ENCODE measurements at places on chromosomes 12 and 14. TPM values are rescaled to one million over a fixed set of nuclear protein-coding genes. Genes with fewer than 3 reads are reported as not detected.

LRP1-AS gene
- total RNA-seq: not detected

OR11H7 gene
- not detected for total RNA-seq

KRT79 gene
- total RNA-seq: 0.21 TPM

FZD10 gene
- total RNA-seq: 10.1 TPM

CHGA gene
- 0.72 TPM for total RNA-seq

PCED1B gene
- 0.31 TPM for total RNA-seq

GLIPR1L1 gene
- total RNA-seq: not detected

BMP4 gene
- 15.3 TPM for total RNA-seq

DPF3 gene
- 20.6 TPM for total RNA-seq

MON2 gene
- 108 TPM for total RNA-seq

GALNT8 gene
- 2.1 TPM for total RNA-seq

OR6C76 gene
- not detected for total RNA-seq

E2F7 gene
- total RNA-seq: 7.1 TPM

ABCC9 gene
- 121 TPM for total RNA-seq

OASL gene
- total RNA-seq: 0.31 TPM

NRDE2 gene
- total RNA-seq: 16.8 TPM

SYCP3 gene
- not detected for total RNA-seq

ACSS3 gene
- 11.1 TPM for total RNA-seq

AKAP5 gene
- total RNA-seq: 0.51 TPM

ALDH6A1 gene
- 28.0 TPM for total RNA-seq

HOXC13 gene
- total RNA-seq: not detected

NTS gene
- total RNA-seq: 2.2 TPM

AQP2 gene
- total RNA-seq: not detected

JPH4 gene
- total RNA-seq: 1.1 TPM

OR4E2 gene
- total RNA-seq: not detected

FOXM1 gene
- 6.8 TPM for total RNA-seq

IAPP gene
- not detected for total RNA-seq

TBC1D30 gene
- total RNA-seq: 2.6 TPM

ASB2 gene
- total RNA-seq: 69.5 TPM

CEBPE gene
- total RNA-seq: not detected

SMIM41 gene
- 0.82 TPM for total RNA-seq

PROX2 gene
- total RNA-seq: not detected

ABHD12B gene
- not detected for total RNA-seq

AQP5 gene
- 10.4 TPM for total RNA-seq

SYNE3 gene
- 15.2 TPM for total RNA-seq

Measured in tongue (tissue), 3 donors.